ENCODE measurements at places on chromosomes 1 and 21. TPM values are rescaled to one million over a fixed set of nuclear protein-coding genes. Genes with fewer than 3 reads are reported as not detected.

KCNT2 gene
- 1.1 TPM for polyA plus RNA-seq

OR2L2 gene
- polyA plus RNA-seq, result 0.08 TPM

CSMD2 gene
- polyA plus RNA-seq, result 1.4 TPM

FLG2 gene
- not detected for polyA plus RNA-seq

TMOD4 gene
- polyA plus RNA-seq, result 0.84 TPM

YY1AP1 gene
- 44.0 TPM for polyA plus RNA-seq

PAFAH2 gene
- polyA plus RNA-seq, result 12.3 TPM

CR2 gene
- 0.08 TPM for polyA plus RNA-seq

TARBP1 gene
- 48.5 TPM for polyA plus RNA-seq

ETS2 gene
- 38.8 TPM for polyA plus RNA-seq

FCRL2 gene
- 0.15 TPM for polyA plus RNA-seq

SMIM11 gene
- polyA plus RNA-seq, result 2.3 TPM

CHRM3 gene
- 0.17 TPM for polyA plus RNA-seq

KMO gene
- polyA plus RNA-seq, result 1.6 TPM

HCN3 gene
- 14.5 TPM for polyA plus RNA-seq

CGN gene
- polyA plus RNA-seq, result 0.77 TPM

ITGB2 gene
- 101 TPM for polyA plus RNA-seq

GSTM2 gene
- 495 TPM for polyA plus RNA-seq

CLCNKB gene
- 4.4 TPM for polyA plus RNA-seq

COA7 gene
- 4.3 TPM for polyA plus RNA-seq

FAM72A gene
- 2.6 TPM for polyA plus RNA-seq

MMEL1 gene
- polyA plus RNA-seq, result 7.4 TPM

DHRS3 gene
- 44.2 TPM for polyA plus RNA-seq

MYBPH gene
- polyA plus RNA-seq, result 0.64 TPM

AMY1B gene
- polyA plus RNA-seq, result not detected

TIAM1 gene
- 18.9 TPM for polyA plus RNA-seq

C8A gene
- 0.07 TPM for polyA plus RNA-seq

PTPN22 gene
- 1.3 TPM for polyA plus RNA-seq

ENO1 gene
- polyA plus RNA-seq, result 142 TPM

CYP2J2 gene
- polyA plus RNA-seq, result 0.29 TPM

PSRC1 gene
- 2.4 TPM for polyA plus RNA-seq

SPATA21 gene
- polyA plus RNA-seq, result 0.16 TPM

KCNE2 gene
- 0.80 TPM for polyA plus RNA-seq

GCSAML gene
- polyA plus RNA-seq, result not detected

PAX7 gene
- polyA plus RNA-seq, result not detected

B4GALT3 gene
- 21.9 TPM for polyA plus RNA-seq

HPDL gene
- polyA plus RNA-seq, result 0.37 TPM

DMRTB1 gene
- polyA plus RNA-seq, result not detected

AJAP1 gene
- polyA plus RNA-seq, result 0.32 TPM

TMEM240 gene
- polyA plus RNA-seq, result 5.5 TPM

CELSR2 gene
- polyA plus RNA-seq, result 6.3 TPM

NMNAT2 gene
- polyA plus RNA-seq, result 6.1 TPM

All from adrenal gland (tissue), 19 donors.